ENCODE measurements at places on chromosomes 4 and X.
A peak's percentile ranks its signal among the peaks of the same experiment; 100 is the strongest.

GRCh38 chr4:169063441-169063840, 53.4 kb upstream of the CBR4 start:
- no peak for DNase-seq

GRCh38 chr4:74166135-74166534, 8.2 kb downstream of the MTHFD2L start:
- no peak for DNase-seq

- DNase-seq, result no peak
These were observed 134.6 kb upstream of the BOD1L1 start for GRCh38 chr4:13762130-13762529.

GRCh38 chrX:128019218-128019617, 33.0 kb downstream of the ACTRT1 start:
- DNase-seq, result no peak

DNA sequence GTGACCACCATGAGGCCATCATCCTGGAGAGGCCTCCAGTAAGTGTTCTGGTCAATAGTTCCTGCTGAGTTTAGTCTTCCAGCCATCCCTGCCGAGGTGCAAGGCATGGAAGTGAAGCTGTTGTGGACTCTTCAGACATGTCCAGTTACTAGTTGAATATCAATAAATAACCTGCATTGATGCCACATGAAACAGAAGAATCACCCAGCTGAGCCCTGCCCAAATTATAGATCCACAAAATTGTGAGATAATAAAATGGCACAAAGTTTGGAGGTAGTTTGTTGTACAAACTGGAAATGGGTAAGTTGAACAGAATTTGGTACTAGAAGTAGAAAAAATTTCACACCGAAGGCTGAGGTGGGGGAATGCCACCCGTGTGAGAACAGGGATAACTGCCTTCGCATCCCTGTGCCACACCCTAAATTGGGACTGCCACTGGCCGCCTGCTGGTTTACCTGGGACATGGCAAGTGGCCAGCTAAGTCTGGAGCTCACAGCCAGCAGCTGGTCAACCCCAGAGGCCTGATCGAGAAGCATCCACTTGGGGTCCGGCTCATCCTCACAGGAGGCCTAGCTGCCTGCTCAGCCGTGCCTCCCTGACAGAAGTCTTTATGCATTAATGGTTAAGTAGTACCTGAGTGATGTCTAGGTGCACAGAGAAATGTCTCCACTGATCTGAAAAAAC, 184.5 kb downstream of the SPRY1 start:
- no peak for DNase-seq

DNA sequence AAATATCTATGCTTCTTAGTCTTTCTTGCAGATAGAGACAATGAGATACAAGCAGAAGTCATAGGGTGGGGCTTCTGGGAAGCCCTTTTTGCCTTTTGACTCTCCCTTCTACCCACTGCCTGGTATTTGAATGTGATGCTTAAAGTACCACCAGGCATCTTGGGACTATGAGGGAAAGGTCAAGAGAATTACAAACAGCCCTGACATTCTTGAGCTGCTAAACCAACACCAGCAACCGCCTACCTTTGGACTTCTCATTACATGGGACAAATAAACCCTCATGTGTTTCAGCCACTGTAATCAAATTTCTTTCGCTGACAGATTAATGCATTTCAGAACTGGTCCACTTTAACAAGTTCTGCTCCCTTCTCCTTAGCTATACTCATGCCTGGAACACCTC, 112.8 kb downstream of the LUZP4 start:
- no peak for DNase-seq

GRCh38 chr4:165364452-165365080, 14.2 kb upstream of the CPE start:
- DNase-seq, result peak; percentile 28

- DNase-seq, result no peak
These were observed 60.7 kb downstream of the PPP3CA start for GRCh38 chr4:101286663-101287062.

DNA sequence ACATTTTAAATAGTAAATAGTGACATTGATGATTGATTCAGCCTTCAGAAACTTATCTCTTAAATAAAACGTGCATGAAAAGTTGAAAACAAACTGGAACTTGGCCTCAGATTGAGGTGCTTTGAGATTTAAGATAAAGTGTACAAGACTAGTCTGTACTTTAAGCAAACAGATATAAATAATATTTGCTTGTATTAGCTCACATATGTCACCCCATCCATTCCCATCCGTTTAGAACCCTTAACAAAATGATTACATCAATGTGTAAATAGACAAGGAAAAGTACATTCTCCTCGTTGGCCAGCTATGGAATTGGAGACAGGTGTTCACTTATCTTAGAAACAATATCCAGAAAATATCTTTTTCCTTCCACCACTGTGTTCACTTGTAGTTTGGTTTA, 130.8 kb downstream of the BANK1 start:
- DNase-seq, result no peak

- no peak for DNase-seq
These were observed 1394.2 kb upstream of the PCDH7 start for GRCh38 chr4:29326004-29326403.

DNA sequence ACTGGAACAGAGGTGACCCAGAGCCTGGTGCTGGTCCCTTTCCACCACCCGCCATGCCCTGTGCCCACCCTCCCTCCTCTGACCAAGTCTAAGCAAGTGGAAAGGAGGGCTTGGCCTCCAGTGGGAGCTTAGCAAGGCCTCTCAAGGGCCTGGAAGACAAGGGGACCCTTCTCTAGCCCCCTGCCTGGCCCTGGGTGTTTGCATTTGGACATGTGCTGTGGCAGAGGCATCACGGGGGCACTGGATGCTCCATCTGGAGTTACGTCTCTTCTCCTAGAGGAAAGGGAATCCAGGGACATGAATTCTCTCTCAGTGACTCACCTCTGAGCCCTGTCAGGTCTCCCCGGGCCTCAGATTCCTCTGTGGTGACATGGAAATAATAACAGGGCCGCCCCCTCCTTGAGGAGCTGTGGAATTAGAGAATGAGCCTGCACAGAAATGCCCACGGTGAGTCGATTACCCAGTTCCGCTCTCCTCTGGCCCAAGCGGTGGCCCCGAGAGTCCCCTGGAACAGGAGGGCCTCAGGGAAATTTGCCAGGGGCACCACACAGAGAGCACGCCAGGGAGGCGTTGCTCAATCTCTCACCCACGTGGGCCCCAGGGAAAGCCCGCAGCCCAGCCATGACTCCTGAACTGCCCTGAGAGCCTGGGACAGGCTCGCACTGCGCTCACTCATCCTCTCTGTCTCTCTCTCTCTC, 189.6 kb downstream of the BCOR start:
- DNase-seq, result peak; percentile 96

GRCh38 chr4:84484236-84484635, 14.9 kb downstream of the NKX6-1 start:
- DNase-seq, result no peak

- peak; percentile 55 for DNase-seq
These were observed 26.4 kb upstream of the TMPRSS11B start for GRCh38 chr4:68271851-68272357.

DNA sequence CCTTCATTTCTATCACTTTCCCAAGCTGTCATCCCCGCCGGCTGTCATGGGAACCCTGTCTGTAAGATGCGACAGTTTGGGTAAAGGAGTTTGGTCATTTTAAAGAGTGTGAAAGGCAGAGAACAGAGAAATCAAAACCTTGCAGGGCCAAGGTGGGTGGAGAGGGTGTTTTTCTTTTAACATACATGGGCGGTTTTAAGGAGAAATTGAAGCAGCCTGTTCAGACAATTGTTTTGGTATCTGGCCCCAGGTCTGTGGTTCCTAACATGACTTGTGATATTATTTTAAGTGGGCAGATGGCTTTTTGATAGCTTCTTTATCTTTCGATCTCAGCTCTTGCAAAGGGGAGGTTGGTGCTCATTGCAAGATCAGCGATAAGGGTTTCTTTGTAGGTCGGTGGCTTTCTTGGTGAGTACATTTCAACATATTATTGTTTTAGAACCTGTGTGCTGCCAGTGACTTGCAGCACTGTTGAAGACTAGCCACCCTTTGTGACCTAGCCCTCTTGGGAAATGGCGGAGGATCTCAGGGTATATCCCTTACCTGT, 3.7 kb downstream of the PPP1R3F start:
- DNase-seq, result no peak

GRCh38 chrX:123994730-123995129, 33.2 kb downstream of the STAG2 start:
- DNase-seq, result no peak

DNA sequence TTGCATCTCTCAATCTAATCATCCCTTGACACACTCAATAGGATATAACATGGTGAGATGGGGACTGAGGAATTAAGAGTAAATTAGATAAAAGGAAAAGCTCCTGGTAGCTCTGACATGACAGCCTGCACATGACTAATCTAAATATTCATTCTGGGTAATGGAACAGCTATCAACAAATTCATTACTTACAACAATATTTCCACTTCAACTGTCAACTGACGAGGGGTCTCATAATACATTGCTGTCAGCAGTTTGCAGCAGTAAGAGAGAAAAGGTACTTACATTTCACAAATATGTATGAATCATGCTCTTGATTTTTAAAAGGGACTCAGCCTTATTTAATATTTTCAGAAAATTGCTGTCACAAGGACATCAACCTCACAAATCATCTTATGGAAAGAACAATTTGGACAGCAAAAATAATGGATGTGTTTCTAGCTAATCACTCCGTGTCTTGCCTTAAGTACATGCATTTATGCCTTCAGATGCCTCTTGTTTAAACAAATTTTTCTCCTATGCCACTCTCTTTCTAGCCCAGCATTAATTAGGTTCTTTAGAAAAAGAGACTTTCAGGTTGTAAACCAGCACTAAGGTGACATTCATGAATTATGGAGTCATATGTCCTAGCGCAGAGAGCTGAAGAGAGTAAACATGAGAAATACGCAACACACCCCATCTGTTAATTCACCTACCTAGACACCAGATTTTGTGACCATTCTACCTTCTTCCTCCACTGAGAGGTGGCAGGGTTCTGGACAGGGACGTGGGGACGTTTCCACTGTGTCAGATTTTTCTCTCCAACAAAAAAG, 99.6 kb upstream of the TMEM150C start:
- DNase-seq, result no peak

GRCh38 chr4:70925899-70926635, 23.9 kb downstream of the MOB1B start:
- no peak for DNase-seq

GRCh38 chr4:26099967-26100366, 185.9 kb downstream of the SMIM20 start:
- no peak for DNase-seq

GRCh38 chr4:24650849-24651640, 66.7 kb upstream of the DHX15 start:
- no peak for DNase-seq

GRCh38 chr4:147498031-147498660, 17.2 kb downstream of the EDNRA start:
- DNase-seq, result peak; percentile 83

DNA sequence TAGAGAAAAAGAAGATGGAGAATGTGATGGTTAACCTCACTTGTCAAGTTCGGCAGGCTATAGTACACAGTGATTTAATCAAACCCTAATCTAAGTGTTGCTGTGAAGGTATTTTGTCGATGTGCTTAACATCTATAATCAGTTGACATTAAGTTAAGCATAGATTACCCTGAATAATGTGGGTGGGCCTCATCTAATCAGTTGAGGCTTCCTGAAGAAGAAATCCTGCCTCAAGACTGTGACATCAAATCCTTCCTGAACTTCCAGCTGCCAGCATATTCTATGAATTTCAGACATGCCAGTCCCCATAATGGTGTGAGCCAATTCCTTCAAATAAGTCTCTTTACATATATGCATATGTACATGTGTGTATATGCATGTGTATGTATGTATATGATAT, 181.4 kb downstream of the PACRGL start:
- no peak for DNase-seq

GRCh38 chrX:126237524-126237923, 71.4 kb upstream of the DCAF12L2 start:
- DNase-seq, result no peak

- peak; percentile 57 for DNase-seq
These were observed at the start of gene OCRL for GRCh38 chrX:129540068-129540653. TSS of gene OCRL (plus strand) at chrX:129540259. CDS start at chrX:129540440, 181 bp downstream.

DNA sequence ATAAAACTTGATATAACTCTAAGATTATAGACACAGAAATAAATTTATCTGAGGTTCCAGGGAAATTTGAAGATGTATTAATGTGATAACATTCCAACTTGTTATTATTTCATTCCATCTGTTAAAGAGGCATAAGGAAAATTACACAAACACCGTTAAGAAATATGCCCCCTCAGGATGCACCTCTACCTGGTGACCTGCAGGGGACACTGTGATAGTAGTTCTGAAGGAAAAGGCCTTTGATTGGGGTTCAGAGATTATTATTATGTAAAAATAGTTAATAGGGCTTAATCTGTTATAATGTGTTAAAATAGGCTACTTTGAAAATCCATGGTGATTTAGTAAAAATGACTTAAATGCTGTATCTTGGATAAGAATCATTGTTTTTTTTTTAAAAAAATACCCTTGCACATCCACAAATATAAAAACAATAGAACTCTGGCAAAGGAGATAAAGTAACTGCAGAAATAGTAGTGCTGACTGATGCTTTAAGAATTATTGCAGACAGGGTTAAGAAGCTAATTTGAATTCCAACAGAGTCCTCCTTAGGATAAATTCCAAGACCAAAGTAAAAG, 6.1 kb upstream of the ABRAXAS1 start:
- peak; percentile 15 for DNase-seq

- DNase-seq, result peak; percentile 1
These were observed 4.4 kb downstream of the LRCH2 start for GRCh38 chrX:115229337-115230003.

GRCh38 chr4:161256716-161257115, 907.1 kb downstream of the FSTL5 start:
- no peak for DNase-seq

DNA sequence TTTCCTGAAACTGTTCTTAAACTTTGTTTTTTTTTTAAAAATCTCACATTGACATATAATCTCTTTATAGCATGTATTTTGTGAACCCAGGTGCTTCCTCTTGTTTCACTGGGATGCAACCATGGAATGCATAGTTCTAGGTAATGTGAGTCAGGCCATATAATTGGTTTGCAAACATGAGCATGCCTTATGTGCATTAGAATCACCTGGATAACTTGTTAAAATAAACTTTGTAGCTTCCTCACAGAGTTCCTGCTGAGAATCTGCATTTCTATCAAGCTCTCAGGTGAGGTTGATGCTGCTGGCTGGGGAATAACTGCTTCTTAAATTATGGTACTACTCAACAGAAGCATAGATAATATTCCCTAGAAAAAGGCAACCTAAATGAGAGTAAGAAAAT, 940.3 kb upstream of the LCORL start:
- DNase-seq, result no peak

DNA sequence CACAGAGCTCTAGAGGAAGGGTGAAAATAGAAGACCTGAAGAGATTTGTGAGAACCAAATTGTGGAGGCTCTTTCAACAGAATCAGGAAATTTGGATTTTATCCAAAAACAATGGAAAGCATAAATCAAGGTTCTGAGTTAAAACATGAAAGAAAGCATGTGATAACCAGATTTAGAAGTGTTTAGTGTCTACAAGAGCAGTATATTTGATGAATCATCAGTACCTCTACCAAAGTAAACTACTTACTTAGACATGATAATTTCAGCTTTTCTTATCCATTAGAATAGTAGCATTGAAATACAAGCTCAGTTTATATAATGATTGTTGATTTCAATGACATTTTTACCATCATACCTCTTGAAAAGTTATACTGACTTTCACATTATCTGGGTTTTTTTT, 25.9 kb upstream of the INTU start:
- DNase-seq, result no peak
